Hematopoietic multipotent progenitor cell treated with erythropoietin and hydrocortisone succinate and interleukin-3 and kit ligand, for 4 days (in vitro differentiated cells): ENCODE measurements at places on chromosomes 11 and 22.

- no peak for DNase-seq
Measured at GRCh38 chr11:3380706-3381545, 2.0 kb upstream of the ZNF195 start.

DNA sequence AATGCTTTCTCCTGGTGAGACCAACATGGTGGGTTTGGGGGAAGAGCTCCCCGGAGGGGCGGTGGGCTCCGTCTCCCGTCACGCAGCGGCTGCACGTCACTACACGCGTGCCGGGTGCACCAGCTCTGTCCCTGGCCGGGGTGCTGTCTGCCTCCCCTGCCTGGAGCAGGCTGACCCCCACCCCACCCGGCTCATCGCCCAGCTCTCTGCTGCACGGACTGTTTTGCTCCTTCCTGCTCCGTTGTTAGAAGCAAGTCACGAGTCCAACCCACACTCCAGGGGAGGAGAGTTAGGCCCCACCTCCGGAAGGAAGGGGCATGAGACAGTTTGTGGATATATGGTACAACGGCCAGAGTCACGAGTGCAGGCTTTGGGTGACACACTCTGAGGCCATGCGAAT lies 364.9 kb downstream of the BRD1 start:
- peak; percentile 89 for DNase-seq

- no peak for DNase-seq
Measured at GRCh38 chr11:116461789-116462188, 311.0 kb downstream of the BUD13 start.

- peak; percentile 70 for DNase-seq
Measured at GRCh38 chr11:121589946-121590537, 137.3 kb upstream of the SORL1-AS1 start.

DNA sequence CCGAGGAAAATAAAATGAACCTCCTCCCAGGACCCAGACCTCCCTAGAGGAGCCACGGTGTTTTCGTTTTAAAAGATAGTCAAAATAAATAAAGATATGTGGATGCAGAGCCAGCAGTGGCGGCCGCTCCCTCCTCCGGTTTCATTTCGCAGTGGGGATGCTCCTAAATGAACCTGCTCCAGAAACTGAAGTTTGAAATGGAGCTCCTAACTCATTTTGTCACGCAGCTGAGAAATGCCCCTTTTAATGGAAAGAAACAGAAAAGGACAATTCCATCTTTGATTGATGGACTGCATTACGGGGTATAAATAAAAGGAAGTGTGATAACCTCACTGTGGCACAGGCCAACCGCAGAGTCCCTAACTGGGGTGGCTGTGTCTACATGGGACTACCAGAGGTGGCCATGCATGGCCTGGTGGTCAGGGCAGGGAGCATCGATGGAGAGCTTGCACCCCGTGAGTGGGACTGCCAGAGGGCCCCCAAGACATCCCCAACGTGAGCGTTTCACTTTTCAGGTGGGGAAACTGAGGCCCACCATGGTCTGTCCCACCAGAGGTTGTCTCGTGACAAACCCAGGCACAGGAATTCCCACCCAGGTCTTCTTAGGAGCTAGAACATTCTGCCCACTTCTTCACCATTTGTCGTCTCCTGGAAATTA lies 426.6 kb downstream of the BRD1 start:
- DNase-seq = no peak
